ENCODE measurements at places on chromosomes 7 and 10. TPM values are rescaled to one million over a fixed set of nuclear protein-coding genes. Genes with fewer than 3 reads are reported as not detected.

EEPD1 gene
- total RNA-seq, result 1.1 TPM

RAMP3 gene
- total RNA-seq, result not detected

PHKG1 gene
- 9.6 TPM for total RNA-seq

NDUFB8 gene
- 163 TPM for total RNA-seq

PSD gene
- total RNA-seq, result 16.7 TPM

HTR5A gene
- total RNA-seq, result not detected

LRMDA gene
- total RNA-seq, result not detected

- no peak for DNase-seq
Measured at GRCh38 chr10:114603948-114604347, 54.1 kb downstream of the ABLIM1 start.

DNA sequence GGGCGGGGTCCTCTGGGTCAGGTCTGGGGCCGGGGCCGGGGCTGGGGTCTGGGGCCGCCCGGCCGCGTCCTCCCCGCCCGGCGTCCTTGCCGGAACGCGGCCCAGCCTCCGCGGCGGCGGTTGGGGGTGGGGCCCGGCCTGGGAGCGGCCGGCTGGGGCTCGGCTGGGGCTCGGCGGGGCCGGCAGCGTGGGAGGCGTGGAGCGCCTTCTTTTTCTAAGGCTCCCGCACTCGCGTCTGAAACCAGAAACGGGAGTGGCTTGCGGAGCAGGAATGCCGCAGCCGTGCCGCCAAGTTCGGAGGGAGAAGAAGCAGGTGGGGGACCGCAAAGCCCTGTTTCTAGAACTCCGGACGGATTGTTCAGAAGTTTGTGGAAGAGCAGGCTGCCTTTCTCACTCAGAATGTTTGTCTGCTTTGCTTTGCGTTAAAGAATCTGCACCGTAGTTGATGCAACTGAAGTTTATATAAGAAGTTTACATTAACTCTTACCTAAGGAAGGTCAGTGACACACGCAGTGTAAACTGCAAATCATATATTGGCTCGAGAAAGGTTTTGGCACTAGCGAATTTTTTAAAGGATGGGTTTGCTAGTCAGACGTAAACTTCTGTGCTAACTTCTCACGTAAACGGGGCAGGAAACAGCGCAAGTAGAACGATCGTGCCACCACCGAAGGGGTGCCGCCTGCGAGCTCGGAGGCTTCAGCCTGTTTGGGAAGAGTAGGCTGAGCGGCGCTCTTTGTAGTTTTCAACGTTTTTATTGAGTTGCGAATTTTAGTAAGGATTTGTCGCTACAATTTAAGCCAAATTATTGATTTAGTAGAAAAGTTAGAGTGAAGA is 729 bp downstream of the DNAJB6 start:
- peak; percentile 84 for DNase-seq

- no peak for DNase-seq
Measured at GRCh38 chr7:78055599-78055998, 257.0 kb downstream of the PHTF2 start.

DNA sequence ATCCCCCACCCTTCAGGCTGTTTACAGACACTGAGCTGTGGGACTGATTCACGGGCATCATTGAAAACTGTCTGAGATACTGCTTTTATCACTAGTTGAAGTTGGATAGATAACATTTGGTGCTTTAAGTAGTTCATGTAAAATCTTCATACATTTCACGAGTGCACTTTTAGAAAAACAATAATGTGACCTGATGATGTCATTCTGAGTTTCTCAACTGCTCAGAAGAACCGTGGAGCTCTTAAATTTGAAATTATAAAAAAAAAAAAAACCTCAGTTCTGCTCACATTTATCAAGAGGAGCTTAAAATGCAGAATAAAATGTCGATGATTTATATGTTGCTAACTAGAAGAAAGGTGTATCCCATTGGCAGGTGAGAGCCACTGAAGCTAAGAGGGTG is 81.5 kb downstream of the GALNT11 start:
- no peak for DNase-seq

GRCh38 chr10:116017405-116017804 is 255.6 kb downstream of the GFRA1 start:
- no peak for DNase-seq

- DNase-seq, result no peak
Measured at GRCh38 chr7:33979807-33980355, 74.5 kb downstream of the BMPER start.

GRCh38 chr10:113865901-113866300 is 11.4 kb downstream of the NHLRC2 start:
- no peak for DNase-seq

GRCh38 chr10:125757742-125758141 is 17.9 kb downstream of the MMP21 start:
- no peak for DNase-seq

GRCh38 chr7:96253441-96253840 is 68.5 kb downstream of the SLC25A13 start:
- no peak for DNase-seq

DNA sequence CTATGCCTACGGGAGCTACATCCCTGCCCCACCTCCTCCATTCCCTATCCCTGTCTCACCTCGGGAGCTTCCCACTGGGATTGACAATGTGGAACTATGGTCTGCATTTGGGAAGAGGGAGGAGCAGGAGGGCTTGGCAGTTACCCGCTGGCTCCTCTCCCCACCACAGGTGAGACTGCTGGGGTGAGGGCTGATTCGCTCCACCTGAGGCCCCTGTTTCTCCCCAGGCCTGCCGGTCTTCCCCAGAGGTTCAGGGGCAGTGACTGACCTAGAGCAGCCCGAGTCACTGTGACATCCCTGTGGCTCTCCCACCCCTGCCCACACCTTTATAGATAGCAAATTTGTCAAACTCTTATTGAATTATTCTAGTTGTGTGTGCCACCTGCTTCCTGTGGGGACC is 252.6 kb downstream of the GLRX3 start:
- no peak for DNase-seq

DNA sequence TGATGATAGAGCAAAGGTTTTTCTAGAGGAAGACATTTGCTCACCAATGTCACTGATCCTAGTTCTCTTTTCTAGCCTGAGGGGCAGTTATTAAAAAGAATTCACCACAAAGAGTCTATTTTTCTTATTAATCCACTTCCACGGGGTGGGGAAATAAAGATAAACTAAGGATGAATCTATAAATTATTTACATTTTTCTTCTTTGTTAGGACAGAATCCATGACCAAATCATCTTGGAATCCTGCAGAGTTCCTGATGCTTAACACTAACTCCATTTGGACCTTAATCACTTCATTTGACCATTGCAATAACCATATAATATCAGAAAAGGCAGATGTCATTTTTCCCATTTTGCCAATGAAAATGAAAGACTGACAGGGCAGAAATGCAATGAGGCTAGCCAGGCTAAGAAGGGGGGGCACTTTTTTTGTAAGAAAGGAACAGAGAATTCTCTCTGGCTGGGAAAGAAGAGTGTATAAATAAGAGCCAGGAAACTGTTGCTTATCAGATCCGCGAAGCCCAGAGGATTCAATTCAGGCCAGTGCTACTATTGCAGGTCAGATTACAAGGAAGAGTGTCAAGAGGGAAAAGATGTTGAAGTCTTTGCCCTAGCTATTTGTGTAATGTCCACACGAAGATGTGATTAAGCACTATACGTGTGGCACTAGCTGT is 433.2 kb downstream of the TNS3 start:
- no peak for DNase-seq

GRCh38 chr7:116089293-116089692 is 58.7 kb upstream of the TFEC start:
- DNase-seq, result no peak

DNA sequence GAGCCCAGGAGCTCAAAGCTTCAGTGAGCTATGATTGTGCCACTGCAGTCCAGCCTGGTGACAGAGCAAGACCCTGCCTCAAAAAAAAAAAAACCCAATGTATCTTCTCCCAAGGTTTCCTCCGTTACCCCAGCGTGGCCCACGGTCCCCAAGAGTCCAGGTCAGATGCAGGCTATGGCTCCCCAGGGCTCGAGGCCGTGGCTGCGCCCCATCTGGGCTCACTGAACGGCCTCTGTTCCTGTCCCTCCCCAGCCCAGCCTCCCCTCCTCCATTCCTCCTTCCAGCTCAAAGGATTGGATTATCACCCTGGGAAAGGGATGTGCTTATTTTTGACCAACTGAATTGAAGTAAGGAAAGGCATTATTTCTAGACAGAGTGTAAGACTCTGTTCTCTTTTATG is 31.0 kb downstream of the STK32C start:
- no peak for DNase-seq

GRCh38 chr7:415646-416525 is 103.8 kb downstream of the PDGFA start:
- no peak for DNase-seq

DNA sequence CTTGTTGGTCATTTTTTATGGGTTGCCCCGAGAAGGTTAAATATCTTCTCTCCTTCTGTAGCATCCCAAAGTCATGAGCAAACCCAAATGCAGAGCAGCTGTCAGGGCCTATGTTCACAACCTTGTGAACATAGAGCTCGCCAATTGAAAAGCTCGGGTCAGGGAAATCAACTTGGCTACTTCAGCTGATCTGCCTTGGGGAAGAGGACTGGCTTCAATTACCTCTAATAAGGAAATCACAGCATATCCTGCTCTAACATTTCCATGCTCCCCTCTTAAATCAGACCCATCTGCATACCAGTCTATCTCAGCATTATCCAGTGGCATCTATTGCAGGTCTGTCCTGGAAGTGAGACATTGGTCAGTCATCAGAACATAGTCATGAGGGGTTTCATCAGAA is 105.6 kb downstream of the ANKRD26 start:
- no peak for DNase-seq

DNA sequence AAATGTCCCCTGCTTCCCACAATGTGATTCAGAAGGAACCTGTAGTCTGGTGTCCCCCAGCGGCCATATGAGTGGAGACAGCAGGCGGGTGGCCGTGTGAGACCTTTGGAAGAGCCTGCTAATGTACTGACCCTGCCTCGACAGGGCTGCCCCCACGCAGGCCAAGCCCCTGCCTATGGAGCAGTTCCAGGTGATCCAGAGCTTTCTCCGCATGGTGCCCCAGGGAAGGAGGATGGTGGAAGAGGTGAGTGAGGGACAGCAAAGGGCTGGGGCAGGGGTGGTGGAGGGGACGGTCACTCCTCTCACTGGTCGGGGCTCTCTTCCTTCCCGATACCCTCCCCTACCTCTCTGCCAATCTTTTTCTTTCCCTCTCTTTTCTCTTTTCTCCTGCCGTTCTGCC is 55.7 kb downstream of the PALD1 start:
- DNase-seq, result no peak

DNA sequence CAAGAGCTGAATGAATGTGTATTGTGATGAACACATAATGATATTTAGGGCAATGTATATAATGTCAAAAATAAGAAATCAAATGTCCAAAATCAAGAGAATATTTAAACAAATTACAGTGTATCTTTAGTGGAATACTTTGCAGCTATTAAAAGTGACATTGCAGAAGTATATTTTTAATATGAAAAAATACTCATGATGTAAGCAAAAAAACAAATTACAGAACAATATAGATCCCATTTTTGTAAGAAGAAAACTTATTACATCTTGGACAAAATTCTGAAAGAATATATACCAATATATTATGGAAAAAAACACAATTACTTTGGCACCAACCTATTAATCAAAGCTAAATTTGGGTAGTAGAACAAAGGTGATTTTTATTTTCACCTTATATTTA is 308.2 kb upstream of the NEBL start:
- DNase-seq, result no peak

DNA sequence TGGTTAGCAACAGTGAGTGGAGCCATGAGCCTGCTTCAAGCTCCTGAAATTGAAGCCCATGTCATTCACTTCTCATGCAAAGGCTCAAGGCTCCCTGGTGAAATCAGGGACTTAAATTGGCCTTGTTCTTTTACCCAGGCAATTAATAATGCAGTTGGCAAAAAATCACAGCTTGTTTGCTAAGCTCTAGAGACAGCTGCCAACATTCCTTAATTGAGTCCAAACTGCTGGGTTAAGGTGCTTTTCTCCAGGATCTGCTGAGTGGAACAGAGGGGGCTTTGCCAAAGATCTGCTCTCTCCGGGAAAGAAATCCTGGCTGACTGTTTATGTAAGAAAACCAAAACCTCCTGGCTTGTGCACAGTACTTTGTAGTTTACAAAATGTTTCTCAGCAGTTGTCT is 257.6 kb upstream of the GHITM start:
- no peak for DNase-seq

DNA sequence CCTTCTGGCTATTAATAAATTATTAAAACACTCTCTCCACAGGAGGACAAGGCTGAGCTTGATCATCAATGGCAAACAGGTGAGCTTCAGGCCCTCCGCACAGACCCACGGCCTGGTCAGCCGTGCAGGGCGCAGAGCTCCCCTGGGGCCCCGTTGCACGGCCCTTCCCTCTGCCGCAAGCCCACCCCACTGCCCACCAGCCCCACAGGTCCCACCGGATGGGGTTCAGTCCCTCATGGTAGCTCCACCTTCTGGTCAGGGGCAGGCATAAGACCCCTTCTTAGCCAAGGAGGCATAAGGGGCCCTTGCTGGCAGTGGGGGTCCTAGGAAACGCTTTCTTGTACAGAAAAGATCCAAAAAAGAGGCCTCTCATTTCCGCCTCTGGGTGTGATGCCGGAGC is 84.6 kb downstream of the MAD1L1 start:
- DNase-seq, result no peak

Data from CD8-positive, alpha-beta T cell (primary cell).